ENCODE measurements at places on chromosomes 7 and 10.

- DNase-seq = no peak
Observed at GRCh38 chr7:79334841-79335240, 118.6 kb downstream of the MAGI2 start.

DNA sequence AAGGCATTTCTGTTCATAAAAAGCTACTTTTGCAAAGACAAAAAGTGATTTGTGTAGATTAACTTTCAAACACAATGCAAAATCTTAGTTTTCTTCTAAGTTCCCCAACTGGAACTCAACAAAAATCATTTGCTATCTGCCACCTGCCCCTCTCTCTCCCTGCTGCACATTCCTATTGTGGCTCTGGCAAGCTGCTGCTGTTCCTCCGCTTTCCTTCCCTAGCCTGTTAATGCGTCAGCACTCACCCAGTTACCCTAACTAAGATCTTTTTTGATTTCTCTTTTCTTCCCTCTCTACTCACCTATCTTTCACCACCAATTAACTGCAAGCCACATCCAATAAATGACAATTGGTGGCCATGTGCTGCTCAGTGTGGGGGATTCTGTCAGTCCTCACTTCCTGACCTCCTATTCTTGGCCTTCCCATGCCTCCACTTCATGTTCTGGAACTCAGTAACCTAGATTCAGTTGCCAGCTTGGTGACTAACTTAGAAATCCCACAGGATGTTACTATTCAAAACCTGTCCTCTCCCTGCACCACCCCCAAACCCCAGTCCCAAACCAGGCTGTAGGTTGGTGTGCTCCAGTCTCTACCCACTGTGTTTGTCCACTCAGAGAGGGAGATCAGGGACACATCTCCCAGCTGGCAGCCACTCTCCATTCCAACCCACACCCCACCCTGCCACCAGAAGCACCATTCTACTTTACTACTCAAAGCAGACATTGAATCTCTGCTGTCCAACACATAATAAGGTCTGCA is 140.2 kb upstream of the CTTNBP2 start:
- DNase-seq = no peak

DNA sequence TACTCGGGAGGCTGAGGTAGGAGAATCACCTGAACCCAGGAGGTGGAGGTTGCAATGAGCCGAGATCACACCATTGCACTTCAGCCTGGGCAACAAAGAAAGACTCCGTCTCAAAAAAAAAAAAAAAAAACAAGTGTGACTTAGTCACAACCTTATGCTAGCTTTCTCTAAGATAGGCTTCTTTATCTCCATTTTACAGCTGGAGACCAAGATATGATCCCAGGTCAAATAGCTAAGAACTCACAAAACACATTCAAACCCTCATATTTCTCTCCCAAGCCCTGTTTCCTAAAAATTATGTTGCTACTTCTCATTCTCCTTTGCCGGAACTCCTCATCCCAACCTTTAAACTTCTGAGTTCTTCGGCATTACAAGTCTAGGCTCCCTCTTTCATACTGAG is 13.0 kb upstream of the DHTKD1 start:
- no peak for DNase-seq

DNA sequence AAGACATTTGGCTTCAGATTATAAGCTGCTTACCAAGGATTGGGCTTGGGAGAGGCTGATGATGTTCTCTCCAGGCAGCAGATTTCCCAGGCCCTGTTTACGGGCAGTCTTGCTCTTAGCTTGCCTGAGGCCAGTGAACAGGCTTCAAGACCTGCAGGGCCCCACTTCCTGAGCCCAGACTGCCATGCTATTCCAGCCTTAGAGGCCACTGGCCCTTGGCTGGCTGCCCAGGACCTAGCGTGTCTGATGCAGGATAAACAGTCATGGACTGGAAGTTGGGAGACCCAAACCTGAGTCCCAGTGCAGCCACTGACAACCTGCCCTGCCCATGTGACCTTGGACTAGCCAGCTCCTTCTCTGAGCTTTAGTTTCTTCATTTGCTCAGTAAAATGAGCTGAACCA is 2.9 kb downstream of the PRXL2A start:
- DNase-seq = no peak

DNA sequence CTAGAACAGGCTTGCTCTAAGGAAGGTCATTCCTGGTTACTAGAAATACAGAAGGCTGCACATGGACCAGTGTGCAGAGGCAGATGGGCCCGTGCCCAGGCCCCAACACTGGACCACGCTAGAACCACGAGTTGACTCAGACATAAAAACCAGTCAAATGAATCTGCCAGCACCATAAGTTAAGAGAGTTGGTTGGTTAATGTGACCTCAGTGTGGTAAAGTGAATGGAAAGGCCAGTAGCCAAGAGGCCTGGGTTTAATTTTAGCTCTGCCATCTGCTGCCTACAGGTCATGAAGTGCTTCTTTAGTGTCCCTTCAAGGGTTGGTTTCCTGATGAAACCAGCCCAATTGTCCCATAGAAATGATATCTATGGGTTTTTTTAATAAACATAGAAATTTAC is 329.6 kb upstream of the NRP1 start:
- DNase-seq = no peak

DNA sequence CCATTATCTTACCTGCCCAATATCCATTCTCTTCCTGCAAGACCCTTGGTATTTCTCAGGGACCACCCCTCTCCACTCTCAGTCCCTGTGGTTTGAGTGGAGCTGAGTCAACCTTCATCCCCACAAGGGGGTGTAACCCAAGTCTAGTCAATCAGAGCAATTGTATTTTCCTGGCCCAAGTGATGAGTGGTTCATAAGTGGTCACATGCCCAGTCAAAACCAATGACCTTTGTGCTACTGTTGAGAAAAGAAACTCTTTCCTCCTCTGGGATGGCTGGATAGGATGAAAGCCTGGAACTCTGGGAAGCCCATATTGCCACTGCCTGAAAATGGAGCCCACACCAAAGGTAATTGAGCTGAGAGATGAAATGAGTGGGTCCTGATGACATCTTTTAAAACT is 93.6 kb downstream of the SNX10 start:
- no peak for DNase-seq

All from anterior cingulate cortex (tissue), 58 donors.